ENCODE measurements at places on chromosomes 11 and 22. TPM values are rescaled to one million over a fixed set of nuclear protein-coding genes. Genes with fewer than 3 reads are reported as not detected.

DNA sequence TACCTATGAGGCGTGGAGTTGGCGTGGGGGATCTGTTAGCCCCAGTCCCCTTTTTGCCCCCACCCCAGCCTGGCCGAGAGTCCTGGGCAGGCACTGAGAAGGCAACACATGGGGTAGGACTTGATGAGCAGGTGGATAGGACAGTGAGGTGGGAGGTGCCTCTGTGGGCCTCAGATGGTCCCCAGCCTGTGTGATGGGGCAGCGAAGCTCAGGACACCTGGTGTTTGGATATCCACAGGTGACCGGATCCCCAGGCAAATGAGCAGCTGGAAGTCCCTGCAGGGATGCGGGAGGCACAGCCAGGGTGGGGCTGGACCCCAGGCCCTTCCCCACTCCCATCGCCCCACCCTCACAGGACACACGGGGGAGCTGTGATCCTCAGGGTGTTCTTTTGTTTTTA lies 9.7 kb downstream of the FBLN1 start:
- no peak for DNase-seq

- DNase-seq, result peak; percentile 53
Observed at GRCh38 chr11:75583718-75584658, 21.9 kb downstream of the SERPINH1 start.

DNA sequence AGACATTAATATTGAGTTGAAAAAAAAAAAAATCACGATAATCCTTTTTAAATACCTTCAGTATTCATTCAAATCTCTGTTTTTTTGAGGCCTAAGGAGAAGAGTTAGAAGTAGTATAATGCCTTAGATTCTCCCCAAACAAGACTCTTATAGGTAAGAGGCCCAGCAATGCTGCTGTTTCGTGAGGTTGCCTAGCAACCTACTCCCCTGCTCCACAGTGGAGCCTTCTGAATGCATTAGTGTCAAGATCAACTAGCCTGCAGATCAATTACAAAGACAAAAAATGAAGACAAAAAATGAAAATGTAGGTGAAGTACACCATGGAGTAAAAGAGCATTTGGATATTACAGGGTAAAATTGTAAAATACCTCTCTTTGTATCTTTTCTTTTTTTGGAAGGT lies 229.8 kb upstream of the LUZP2 start:
- no peak for DNase-seq

GRCh38 chr22:40552070-40552469 lies 84.4 kb downstream of the MRTFA start:
- no peak for DNase-seq

- no peak for DNase-seq
Observed at GRCh38 chr22:23061471-23062280, 8.6 kb upstream of the GNAZ start.

DNA sequence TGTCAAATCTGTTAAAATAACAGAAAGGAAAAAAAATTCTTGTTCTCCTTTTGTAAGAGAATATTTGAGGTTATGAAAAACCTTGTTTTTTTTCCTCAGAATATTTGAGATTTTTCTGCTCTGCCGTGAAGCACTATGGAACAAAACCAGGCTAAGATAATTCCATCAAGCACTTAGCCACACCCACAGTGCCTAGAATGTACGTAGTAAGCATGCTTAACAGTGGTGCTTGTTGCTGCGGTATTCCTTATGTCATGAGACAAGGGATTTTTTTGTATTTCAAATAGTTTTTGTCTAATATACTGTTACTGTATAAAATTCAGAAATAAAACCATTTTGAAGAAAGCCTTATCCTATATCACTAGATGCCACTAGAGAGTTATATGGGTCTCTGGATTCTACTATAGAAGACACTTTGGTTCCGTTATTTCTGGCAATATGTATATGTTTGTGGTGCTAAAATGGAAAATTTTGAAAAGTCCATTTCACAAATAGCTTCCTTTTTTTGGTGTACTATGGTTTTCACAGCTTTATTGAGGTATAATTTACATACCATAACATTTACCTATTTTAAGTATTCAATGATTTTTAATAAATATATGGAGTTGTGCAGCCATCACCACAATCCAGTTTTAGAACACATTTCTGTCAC lies 23.7 kb downstream of the PDHX start:
- peak; percentile 14 for DNase-seq

DNA sequence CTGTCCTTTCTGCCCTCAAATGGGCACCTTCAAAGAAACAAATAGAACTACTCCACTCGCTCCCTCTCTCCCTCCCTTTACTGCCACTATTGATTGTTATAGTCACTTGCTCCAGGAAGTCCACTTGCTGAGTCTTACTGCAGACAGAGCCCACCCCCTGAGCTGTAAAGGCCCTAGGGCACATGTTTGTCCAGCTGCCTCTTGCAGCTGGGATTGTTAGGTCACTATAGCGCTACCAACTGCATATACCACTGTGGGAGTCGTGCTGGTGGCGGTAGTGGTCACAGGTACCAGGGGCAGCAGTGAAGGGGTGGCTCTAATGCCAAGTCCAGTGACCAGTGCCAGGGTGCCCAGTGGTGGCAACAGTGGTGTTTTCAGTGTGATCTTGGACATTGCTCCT lies 4.4 kb upstream of the SREBF2 start:
- no peak for DNase-seq

DNA sequence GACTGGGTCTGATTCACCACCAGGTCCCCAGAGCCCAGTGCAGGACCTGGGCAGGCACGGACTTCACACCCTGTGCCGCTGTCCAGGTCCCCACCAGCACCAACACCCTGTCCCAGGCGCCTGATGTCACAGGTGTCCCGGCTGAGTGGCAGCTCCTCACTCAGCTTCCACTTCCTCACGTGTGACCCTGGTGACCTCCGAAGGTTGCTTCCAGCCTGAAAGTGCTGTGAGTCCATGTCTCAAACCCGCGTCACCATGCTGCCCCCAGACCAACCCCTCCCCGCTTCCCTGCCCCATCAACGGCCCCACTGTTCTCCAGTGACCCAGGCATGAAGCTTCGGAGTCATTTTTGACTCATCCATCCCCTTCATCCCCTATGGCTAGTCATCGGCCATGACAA lies 25.7 kb upstream of the PICK1 start:
- no peak for DNase-seq

GRCh38 chr11:27783701-27784355 lies 83.6 kb upstream of the BDNF start:
- DNase-seq, result no peak

DNA sequence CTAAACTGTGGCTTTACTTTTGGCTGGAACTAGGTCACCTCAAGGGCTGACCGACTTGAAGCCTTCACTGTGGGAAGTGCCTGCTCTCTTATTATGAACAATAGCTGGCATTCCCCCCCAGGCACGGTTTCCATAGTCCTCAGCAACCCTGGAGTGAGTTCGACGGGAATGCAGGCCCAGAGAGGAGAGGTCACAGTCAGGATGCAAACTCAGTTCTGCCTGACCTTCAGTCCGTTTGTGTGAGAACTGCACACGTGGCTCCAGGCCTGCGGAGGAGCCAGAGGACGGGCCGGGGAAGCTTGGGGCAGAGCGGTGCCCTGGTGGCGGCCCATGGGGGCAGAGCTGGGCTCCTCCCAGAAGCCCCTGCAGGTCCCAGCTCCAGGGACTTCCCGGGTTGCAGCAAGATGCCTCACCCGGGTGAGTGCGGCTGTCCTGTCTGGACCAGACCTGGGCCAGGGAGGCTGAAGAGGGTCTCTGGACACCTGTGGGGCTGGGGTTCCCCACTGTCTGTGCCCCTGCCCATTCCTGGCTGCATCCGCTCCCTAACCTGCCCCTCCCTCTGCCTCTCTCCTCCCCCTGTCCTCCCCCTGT lies 17.2 kb downstream of the SLC25A18 start:
- DNase-seq, result no peak

DNA sequence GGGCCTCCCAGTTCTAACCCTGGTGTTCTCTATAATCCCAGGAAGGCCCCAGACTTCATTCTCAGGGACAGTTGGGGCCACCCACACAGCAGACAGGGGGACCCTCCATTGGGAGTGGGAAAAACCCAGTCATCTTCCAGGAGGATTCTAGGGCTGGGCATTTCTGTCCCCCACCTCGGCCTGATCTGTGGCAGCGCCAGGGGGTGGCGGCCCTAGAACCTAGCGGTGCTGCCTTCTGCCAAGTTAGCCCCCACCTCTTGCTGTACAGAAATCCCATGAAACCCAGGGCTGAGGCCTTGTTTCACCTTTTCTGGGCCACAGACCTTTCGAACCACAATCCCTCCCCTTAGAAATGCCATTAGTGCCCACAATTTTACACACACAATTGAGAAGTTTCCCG lies 9.6 kb downstream of the CHST1 start:
- no peak for DNase-seq

- no peak for DNase-seq
Observed at GRCh38 chr22:37012956-37013355, 6.3 kb downstream of the TST start.

- DNase-seq, result no peak
Observed at GRCh38 chr22:46140989-46141928, 9.1 kb upstream of the PPARA start.

DNA sequence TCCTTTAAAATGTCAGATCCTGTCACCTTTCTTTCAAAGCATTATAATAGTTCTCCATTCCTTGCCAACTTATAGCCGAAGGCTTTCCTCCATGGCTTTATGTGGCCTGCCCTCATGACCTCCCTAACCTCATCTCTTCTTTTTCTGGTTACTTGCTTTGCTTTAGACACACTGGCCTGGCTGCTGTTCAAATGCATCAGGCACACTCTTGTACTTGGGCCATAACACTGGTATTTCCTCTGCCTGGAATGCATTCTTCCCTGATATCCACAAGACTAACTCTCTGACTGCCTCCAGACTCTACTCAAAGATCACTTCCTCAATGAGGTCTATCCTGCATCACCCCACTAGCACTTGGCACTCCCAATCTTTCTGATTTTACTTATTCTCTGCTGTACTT lies 710.3 kb downstream of the KCNA4 start:
- DNase-seq, result no peak

GRCh38 chr22:17578136-17578754 lies 14.9 kb downstream of the SLC25A18 start:
- DNase-seq, result no peak

DNA sequence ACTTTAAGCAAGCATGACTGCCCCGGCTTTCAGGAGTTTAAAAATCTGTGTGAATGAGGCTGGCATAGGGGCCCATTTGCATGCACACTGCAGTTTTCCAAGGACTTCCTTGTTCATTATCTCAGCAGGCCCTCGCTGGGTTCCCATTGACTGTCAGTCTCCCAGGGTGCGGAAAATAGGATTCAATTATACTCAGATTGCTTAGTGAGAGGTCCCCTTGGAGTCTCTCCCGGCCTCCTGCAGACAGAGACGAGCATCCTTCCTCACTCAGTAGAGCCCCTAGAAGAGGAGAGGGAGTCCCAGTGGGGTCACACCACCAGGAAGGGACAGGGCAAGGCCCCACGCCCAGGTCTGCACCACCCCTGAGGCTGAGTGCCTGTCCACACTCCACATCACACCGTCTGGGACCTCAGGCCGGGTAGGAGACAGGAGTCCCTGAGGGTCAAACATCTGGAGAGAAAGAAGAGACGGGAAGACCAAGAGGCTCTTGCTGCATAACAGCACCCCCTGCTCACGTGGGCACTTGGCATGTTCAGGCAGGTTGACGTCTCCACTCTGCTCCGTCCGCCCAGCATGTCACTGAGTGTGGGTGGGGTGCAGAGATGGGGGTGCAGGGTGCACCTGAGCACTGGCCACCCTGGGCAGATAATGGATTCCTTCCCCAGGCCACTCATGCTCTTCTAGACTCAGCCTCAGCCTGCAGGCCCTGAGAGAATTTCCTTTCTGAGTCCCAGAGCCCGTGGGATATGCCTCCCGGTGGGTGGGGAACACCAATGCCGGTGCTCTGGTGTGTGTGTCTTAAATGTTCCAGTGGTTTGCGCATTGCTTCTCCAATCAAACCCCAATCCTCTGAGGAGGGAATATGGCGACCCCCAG lies 58.8 kb downstream of the MCM5 start:
- DNase-seq, result no peak

GRCh38 chr11:86931548-86932258 lies 23.5 kb downstream of the FZD4 start:
- DNase-seq, result no peak

GRCh38 chr11:13463779-13464290 lies 813 bp upstream of the BTBD10 start:
- DNase-seq, result no peak

GRCh38 chr22:32352681-32353080 lies 5.0 kb upstream of the RFPL3 start:
- DNase-seq, result no peak

DNA sequence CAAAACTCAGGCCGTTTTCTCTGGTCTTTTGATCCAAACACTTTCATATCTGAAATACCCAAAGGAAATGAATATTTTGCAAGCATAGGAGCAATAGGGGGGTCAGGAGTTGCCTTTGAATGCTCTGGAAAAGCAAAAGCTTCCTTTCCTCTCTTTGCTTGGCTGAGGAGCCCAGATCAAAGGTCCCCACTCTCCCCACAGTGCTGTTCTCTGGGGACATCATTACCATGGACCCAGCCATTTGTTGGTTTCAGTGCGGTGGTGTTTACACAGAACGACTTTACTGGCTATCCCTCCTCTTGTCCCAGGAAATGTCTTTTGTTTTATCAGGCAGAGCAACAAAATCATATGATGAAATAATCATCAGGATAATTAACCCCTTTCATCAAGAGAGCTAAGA lies 1089.1 kb downstream of the TBC1D22A start:
- no peak for DNase-seq

DNA sequence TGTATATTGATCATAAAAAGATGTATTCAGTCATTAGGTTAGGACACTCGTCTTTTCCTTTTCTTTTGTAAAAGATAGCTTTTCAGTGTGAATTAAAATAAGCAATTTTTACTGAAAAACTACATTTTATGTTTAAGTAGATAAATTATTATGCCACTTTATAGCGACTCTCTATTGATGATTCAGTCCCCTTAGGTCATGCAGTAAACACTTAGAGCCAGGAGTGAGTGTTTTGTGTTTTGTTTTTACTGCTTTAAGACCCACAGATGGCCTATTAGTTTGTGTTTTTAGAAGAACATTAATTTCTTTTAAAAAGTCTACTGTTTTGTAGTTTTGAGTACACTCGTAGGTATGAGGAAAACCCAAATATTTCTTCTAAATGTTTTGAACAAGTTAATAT lies 86.6 kb downstream of the YAP1 start:
- no peak for DNase-seq

GRCh38 chr11:33617672-33618350 lies 82.8 kb downstream of the C11orf91 start:
- no peak for DNase-seq

DNA sequence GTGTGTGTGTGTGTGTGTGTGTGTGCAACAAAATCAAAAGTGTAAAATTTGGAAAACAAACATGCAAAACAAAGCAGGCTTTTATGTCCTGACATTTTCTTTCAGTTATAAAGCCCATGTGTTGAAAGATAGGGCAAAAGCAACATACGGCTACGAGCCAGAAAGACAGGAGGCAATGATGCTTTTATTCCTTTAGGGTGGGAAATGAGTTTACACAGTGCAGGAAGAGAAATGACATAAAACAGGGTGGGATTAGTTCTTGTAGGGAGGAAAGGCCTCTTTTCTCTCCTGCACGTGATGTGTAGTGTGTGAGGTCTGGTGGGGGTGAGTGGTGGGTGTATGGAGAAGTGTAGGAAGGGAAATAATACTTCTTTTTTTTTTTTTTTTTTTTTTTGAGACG lies 29.4 kb downstream of the IL18 start:
- DNase-seq, result no peak

The PATE4 gene
- not detected for polyA plus RNA-seq

The CRYBB2 gene
- polyA plus RNA-seq, result not detected

The APOA5 gene
- polyA plus RNA-seq, result not detected

The CNTF gene
- 3.0 TPM for polyA plus RNA-seq

The ZNF70 gene
- 2.9 TPM for polyA plus RNA-seq

The CLCF1 gene
- polyA plus RNA-seq, result 27.8 TPM

The PAMR1 gene
- not detected for polyA plus RNA-seq

The FCHSD2 gene
- 113 TPM for polyA plus RNA-seq

The PANX3 gene
- polyA plus RNA-seq, result not detected

The OSM gene
- 9.6 TPM for polyA plus RNA-seq

The MS4A15 gene
- polyA plus RNA-seq, result not detected

Data from B cell (primary cell).